Right kidney (tissue), 9 donors: ENCODE measurements at places on chromosomes 6 and 20.

GRCh38 chr6:29956518-29956917, 14.2 kb downstream of the HLA-A start:
- no peak for DNase-seq

DNA sequence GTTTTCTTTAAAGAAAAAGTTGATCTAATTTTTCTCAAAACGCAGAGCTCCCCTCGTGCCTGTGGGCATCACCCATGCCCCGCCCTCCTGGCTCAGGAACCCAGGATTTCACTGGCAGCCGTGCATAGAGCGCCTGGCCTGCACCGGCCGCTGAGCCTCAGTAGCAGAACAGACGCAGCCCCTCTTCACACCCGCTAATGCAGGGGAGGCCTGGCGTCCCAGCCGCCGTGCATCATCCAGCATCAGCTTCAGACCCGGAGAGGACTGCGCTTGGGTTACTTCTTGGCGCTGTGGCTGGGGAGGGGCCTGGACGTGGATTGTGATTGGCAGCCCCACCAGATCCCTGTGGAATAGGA, 18.1 kb downstream of the RBM38 start:
- DNase-seq, result no peak

GRCh38 chr6:128174724-128175123, 273.9 kb upstream of the THEMIS start:
- DNase-seq, result no peak

DNA sequence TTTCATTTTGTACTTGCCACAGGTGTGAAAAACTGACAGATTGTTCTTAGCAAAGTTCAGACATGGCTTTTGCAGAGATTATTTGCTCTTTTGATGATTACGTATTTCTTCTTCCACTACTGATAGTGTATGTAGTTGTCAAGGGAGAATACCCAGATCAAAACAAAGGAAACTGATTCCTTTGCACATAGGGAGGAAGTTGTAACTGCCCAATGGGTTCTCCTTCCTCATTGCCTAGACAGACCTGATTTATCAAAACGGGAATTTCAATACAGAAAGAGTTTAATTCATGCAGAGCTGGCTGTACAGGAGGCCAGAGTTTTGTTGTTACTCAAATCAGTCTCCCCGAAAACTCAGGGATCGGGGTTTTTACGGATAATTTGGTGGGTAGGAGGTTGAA, 214.7 kb downstream of the BCAS1 start:
- DNase-seq, result no peak

DNA sequence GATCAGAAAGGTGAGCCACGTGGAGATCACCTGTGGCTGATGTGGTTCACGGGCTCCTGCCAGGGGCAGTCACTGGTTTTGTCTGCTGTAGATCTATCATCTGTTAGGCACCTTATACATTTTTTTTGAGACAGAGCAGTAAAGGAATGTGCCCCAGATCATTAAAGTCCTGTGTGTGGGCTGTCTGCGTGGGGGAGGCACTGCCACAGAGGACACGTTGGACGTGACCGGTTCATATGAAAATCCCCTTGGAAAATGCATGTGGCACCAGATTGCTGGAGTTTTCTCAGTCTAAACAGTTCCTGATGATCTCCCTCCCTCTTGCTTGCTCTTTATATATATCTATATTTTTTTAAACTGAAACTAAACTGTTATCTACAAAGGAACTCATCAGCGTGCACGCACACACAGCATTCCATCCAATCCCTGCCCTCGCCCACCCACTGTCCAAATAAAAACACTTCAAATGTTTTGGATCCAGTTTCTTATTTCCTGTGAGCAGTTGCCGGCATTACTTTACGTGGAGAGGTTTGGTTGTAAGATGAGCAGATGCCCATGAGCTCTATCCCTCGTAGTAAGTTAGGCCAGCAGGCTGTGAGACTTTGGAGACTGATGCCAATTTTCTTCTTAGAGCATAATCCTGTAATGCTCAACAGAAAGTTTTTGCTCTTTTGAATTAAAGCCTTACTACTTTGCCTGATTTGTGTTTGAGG, 161.6 kb upstream of the EXOC2 start:
- DNase-seq, result peak; percentile 27

DNA sequence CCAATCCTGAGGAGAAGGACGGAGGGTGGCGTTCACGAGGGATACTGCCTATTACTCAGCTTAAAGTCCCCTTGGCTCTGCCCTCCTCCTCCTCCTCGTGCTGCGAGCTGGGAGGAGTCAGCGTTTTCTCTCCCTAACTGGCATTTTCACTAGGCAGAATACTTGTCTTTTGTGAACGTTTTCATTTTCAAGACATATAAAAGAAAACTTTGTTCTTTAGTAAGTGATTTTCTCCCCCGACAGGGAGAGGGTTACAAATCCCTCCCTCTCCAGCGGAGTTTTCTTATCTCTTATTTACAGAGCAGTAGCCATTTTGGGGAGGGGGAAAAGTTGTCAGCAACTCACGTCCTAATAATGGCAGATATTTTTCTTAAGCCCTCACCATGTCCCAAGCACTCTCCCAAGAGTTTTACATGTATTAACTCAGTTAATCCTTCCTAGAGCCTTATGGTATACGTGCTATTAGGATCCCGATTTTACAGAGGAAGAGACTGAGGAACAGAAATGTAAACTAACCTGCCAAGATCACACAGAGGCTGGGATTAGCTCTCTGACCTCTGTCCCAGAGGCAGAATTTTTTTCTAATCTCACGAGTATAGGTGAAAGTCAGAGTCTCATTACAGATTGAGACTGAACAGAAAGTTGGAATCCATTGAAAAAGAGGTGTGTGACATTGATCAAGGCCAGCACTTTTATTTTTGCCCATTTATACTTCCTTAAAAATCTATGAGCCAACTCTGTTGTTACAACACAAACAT, 30.0 kb upstream of the ZNF217 start:
- peak; percentile 90 for DNase-seq

- no peak for DNase-seq
These were observed 51.3 kb downstream of the DAAM2 start for GRCh38 chr6:39843305-39844020.

- no peak for DNase-seq
These were observed 41.6 kb downstream of the VSTM2L start for GRCh38 chr20:37944456-37944981.

DNA sequence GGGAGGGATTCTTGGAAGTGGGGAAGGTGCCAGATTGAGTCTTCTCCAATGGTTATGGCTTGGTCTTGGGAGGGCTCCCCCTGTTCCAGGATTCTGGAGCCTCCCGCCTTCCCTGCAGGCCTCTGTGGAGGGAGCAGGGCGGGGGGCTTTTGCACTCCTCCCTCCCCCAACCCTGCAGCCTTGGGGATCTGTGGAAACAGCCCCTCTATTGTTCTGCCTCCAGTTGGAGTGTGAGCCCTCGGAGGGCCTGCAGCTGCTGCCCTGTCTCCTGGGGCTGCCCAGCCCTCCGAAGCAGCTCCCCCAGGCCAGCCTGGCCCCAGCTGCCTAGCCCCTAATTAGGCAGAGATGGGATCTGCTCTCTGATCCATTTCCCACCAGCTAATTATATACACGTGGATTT, 14.7 kb downstream of the FAM110A start:
- DNase-seq, result no peak

- DNase-seq, result no peak
These were observed 70.0 kb downstream of the CEBPB start for GRCh38 chr20:50260479-50261221.

- peak; percentile 66 for DNase-seq
These were observed 99.9 kb downstream of the CDH26 start for GRCh38 chr20:60057866-60058807.

DNA sequence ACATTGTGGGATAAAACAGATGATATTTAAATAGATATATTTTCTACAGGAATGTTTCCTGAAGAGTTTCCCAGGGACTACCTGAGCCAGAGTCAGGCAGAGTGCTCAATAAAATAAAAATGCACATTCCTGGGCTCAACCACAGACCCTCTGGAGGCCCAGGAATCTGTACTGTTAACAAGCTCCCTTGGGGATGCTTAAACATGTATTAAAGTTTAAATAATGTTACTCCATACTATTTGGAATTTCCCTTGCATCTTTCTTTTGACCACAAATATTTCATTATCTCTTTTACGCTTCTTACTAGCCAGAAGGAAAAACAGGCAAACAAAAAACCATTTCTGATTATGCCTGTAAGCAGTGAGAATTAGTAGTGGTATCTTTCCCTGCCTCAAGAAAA, 42.3 kb downstream of the GPR63 start:
- DNase-seq, result no peak

- peak; percentile 92 for DNase-seq
These were observed 4.9 kb upstream of the DLL1 start for GRCh38 chr6:170295510-170296422.

DNA sequence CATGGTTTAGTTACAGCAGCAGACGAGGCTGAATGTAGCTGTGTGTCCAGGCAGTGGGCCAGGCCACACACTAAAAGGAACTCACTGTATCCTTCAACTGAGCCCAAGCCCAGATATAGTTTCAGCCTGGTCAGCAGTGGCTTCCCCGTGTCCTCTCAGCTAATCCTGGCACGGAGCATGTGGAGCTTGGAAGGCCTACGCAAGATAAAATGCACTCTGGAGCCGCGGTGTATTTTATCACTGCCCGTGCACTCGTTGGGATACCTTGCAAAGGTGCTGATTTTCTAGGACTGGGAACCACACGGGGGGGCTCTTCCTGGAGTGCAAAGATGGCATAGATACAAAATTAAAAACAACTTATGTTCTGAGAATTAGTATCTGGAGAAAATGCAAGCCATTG, 48.4 kb upstream of the IYD start:
- DNase-seq, result no peak

DNA sequence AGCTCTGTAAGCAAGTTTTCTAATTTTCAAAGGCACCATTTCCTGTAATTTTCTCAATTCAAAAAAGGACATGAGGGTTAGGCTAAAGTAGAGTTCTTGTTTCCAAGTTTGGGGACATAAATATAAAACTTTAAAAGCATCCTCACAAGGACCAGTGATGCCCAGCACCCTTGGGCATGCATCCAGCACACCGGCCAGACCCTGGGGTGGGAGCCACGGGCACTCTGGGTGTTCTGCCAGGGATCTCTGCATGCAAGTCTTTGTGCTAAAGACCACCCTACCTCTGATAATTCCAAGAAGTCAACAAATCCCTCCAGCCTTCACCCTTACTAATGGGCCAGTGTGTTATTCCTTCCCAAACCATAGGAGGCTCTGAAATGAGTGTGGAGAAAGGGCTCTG, 46.5 kb downstream of the PLCG1 start:
- no peak for DNase-seq

- DNase-seq, result no peak
These were observed 110.7 kb downstream of the CHD6 start for GRCh38 chr20:41507436-41507835.

GRCh38 chr6:109894181-109894580, 83.9 kb upstream of the GPR6 start:
- no peak for DNase-seq

GRCh38 chr6:8113131-8113654, 10.8 kb upstream of the EEF1E1 start:
- no peak for DNase-seq

DNA sequence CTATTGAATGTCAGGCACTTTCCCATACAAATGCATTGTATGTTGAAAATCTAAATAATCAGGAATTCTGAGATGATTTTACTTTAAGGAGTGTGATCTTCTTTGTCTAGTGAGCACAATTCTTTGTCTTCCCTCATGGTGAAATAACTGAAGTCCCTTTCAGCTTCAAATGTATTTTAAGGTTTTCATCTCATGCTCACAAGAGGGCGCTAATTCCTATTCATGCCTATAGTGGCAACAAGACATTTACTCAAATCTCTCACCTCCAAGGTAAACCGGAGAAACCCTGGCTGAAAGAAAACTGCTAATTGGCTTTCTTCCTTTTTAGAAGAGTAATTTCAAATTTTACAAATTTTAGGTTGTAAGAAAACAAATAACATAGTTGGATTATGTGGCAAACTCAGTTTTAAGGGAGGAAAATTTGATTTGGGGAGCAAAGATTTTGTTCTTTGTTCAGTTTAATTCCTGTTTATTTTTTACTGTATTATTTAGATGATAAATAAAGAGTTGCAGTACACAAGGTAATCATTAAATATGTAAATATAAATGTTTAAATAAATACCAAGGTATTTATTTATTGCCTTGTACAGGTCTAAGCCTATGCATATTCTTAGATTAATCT, 69.1 kb downstream of the SLC35F1 start:
- peak; percentile 7 for DNase-seq

DNA sequence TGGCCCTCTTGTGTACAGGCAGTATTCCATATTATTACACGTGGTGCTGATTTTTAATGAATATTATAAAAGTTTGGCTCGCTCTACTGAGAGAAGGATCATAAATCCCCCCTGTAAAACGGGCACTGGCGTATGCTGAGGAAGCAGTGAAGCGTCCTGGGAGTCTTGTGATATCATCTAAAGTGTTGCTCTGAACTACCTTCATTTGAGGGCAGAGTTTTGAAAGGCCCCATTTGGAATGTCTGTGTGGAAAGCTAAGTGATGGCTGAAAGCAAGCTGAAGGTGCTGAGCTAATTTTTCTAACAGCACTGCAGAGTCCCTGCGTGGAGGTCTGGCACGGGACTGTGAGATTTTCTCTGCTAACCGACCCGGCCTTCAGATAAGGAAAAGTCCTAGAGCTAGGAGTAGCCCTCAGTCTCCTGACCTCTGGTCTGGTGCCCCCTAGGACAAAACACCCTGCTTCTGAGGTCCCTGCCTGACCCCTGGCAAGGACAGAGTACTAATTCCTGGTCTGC, 1.3 kb upstream of the BACH2 start:
- DNase-seq, result peak; percentile 28

DNA sequence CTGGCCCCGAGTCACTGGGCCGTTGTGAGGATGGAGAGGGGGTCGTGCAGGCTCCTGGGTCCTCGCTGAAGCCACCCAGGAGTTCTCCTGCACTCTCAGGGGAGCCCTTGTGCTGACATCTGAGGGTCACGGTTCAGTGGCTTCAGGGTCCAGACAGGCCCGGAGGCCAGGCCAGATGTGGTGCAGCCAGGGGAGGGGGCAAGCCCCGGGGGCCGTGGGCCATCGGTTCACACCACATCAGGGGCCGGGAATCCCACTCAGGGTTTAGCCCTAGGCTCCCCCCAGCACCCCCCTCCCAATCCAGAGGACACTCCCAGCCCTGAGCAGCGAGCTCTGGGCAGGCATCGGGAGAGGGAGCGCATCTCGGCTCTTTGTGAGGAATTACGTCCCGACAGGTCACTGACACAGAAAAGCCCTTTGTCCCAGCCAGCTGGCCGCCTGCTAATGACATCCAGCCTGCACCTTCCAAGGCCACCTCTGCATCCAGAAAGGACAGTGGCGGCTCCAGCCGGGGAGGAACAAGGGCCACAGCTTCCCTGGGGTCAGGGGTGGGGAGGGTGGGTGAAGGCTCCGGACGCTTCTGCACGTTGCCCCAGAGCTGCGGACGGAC, 6.4 kb upstream of the CHRNA4 start:
- no peak for DNase-seq

DNA sequence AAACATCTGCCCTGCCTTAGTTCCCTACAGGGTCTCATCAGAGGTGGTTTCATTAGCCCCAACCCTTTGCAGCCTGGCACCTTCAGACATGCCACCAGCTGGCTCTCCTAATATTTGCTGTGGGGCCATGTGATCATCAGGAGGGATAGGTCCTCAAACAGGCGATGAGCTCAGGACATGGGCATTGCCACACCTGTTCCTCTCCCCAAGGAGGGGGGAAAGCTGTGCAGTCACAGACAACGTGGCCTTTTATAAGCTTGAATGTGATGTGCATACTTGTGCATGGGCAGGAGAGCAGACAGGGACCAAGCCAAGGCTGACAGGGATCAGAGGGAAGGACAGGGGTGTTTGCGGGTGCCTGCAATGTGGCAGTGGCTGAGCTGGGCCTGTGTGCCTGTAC, 78.8 kb upstream of the ZNFX1 start:
- DNase-seq, result no peak
